ENCODE measurements at places on chromosomes 3 and 15.

- no peak for DNase-seq
Observed at GRCh38 chr3:188361888-188362287, 207.9 kb downstream of the LPP start.

DNA sequence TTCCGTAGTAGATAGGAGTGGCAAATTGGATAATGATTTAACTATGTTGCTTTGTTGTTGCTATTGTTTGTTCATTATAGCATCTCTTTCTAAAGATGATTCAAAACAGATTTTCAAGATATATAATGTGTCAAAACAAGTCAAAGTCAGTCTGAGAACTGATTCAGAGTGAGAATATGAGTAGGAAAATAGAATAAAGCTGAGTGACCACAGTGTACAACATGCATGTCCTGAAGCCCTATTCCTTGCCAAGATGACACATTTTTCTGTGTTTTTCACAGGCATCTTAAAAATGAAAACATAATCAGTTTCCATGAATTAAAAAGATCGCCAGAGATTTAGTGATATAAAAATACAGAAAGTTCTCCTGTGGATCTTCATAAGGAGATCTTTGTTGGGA is 57.0 kb upstream of the THRB start:
- DNase-seq: no peak

GRCh38 chr3:141659821-141660613 is 78.1 kb upstream of the RNF7 start:
- peak; percentile 46 for DNase-seq

DNA sequence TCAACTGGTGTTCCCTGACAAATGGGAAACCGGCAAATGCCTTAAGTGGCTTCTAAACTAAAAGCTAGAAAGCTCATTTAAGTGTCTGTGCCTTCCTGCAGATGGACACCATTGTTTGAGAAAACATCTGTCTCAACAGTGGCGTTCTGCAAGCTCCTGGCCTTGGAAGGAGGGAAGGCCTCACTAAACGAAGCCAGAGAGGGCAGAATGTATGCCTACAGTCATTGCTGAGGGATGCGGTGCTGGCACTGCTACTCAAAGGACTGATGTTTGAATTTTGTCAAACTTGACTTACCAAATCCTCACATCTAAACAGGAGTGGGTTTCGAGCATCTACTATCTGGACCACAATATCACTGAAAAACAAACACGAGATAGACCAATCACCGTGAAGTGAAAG is 12.2 kb downstream of the LSG1 start:
- no peak for DNase-seq

- no peak for DNase-seq
Observed at GRCh38 chr3:194132465-194133286, 3.3 kb upstream of the HES1 start.

DNA sequence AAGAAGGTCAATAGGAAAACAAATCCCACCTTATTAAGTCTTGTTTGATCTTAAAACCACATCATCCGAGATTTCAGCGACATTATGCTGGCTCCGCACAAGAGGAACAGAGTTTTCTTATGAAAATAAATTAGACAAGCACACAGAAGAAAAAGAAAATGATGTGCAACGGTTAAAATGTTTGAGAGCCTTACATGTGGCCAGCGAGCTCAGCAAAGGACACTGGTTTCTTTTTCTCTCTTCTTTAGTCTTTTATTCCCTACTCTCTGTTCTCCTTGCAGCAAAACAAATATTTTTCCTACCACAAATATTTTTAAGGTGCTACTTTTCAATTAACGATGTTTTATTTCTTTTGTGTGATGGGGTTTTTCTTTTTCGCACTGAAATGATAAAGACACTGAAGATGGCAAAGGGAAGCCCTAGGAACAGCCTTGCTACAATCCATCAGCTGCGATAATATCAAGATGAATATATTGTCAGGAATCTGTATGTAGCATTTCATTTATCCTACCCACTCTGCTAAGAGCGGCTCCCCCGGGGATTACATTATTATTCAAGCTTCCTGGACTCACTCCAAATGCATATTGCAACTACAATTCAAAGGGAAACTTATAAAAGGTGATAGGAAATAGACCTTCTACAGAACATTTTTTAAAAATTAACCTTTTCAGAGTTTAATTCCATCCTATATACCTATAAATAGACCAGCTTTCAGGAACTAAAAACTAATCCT is 72.9 kb downstream of the ANXA2 start:
- no peak for DNase-seq

DNA sequence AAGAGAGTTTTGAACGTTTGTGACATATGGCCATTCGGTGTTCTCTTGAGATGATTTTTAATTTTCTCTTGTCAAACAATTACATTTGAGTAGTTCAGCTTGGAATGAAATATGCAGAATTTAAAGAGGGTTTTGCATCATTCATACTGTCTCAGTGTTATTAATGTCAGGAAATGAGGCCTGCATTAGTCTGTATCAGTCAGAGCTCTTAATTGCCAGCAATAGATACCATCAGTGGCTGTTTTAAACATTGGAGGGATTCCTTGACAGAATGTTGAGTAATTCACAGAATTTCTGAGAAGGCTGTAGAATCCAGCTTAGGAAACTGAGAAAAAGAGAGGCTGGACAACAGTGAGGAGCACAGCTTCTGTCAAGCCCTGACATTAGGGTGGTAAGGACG is 722.0 kb downstream of the NR2F2 start:
- no peak for DNase-seq

DNA sequence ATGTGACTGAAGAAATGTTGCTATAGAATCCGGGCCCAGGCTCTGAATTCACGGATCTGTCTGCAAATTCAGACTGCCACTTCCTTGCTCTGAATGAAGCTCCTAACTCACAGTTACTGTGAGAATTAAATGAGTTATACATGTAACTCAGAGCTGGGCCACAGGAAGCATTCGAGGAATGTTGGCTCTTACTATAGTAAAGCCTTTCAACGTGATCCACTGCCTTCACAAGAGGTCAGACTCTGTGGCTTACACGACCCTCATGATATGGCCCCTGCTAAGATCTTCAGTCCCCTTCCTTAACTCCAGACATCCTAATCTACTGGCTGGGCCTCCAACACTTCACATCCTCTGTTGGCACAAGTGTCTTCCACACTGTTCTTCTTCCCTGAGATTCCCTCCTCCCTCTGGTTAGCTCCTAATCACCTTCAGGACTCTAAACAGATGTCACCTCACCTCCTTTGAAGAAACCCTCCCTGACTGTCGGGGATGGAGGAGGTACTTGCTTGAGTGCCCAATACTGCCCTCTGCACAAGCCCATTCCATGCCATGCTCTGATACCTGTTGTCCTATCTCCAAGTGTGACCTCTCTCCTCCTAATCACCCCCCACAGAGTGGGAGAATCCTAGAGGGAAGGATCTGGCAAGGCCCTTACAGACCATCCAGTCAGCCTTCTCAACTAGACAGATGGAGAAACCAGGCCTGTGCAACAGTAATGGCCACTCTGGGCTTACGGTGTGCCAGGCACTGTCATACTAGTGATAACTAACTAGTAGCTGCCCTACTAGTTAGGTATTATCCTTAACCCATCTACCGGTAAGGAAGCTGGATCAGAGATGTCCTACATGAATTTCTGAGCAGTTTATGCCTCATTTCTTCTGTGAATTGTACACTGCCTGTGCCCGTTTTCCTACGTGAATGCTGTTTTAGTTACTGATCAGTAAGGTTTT is 1.3 kb downstream of the ACTR8 start:
- DNase-seq: no peak

DNA sequence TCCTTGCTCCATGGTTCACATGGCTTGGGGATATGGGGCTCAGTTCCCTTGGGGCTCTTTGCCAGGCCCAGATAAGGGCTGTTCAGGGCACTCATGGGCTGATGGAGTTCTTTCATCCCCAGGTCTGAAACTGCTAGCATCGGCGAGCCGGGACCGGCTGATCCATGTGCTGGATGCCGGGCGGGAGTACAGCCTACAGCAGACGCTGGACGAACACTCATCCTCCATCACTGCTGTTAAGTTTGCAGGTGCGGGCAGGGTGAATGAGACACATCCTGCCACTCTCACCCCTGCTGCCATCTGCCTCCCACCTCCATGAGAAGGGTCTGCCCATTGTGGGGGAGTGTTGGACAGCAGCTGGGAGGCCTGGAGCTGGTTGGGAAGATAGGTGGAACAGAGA is 11.1 kb upstream of the JMJD7 start:
- no peak for DNase-seq

DNA sequence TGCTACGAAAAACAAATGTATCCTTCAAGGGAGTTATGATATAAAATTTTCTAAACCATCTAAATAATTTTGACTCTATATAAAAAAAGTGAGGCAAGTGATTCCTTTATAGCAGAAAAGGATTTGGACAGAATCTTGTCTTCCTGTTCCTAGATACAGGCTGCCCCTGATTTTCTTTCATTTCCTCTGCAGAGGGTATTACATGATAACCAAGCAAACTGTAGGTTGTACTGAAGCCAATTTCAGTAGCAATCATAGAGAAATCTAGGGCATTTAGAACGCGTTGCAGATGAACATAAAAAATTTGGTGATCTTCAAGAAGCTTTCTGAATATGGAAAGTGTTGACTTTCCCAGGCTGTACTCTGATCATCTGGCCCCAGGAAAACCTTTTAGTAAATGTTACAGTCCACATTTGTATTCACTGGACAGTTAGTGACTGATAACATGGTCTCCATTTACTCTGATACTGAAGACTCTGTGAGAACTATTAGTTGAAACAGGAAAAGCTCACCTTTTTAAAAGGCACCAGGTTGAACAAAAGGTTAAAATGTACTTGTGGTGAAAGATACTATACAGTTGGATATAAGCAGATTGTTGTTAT is 9.1 kb upstream of the UTS2B start:
- DNase-seq: no peak

GRCh38 chr3:94101860-94102259 is 39.0 kb downstream of the NSUN3 start:
- DNase-seq: no peak

GRCh38 chr15:76866008-76866407 is 39.1 kb downstream of the SCAPER start:
- no peak for DNase-seq

DNA sequence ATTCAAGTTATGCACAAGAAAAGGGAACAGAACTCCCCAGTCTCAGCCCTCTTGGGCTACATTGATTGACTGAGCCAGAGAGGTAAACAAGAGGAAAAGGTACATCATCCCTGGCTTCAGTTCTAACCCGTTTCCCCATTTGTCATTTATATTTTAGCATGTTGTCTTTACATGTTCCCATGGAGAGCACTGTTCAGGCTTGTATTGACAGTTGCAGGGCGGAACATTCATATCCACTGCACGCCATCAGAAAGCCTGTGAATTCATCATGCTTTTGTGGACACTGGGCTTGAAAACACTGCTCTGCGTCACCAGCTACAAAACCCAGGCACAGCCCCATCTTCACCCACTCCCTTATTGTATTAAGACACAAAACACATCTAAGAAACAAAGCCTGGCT is 240.9 kb upstream of the EIF1B start:
- no peak for DNase-seq

DNA sequence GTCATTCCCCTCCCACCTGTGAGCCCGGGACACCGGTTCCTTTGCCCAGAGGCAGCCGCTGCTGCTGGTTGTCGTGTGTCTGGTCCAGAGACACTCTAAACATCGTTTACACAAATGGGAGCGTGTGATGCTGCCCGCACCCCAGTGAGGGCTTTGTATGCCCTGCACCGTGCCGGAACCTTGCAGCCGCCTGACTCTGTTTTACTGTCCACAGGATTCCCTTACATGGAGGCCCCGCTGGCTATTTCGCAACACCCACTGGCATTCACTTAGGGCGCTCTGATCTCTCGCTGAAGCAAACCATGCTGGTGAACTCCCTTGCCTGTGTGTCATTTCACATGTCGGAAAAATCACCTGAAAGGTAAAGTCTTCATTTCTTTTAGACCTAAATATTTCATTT is 100.8 kb upstream of the SLC6A6 start:
- no peak for DNase-seq

DNA sequence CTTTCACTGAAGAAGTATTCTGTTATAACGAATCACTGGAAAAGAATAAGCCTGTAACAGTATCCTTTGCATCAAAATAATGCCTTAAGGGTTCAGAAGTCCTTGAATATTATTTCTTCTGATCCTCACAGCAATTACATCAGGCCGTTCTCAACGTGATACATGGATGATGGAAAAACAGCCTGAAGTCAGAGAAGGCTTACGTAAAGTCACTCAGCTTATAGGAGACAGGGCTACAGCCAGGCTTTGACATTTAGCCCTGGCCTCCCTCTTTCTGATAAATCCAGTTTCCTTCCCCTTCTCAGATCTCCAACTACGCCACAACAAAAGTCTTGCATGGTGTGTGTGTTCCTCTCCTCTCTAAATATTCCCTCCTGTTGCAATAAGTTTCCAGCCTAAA is 131.9 kb downstream of the ANO10 start:
- DNase-seq: no peak

DNA sequence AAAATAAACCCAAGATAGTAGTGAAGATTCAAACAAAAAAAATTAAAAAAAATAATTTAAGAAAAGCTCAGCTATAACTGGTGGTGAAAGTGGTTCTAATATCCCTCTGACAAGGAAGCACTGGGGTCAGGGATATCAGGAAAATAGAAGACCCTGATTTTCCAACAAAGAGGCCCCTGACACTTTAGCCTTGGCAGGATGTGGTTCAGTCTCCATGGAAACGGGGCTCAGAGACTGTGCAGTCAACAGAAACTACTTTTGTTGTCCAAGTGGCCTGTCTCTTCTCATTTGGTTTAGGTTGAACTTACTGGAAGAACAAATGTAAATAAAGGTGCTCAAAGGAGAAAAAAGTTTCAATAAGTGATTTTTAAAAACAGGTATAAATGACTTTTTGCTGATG is 27.2 kb downstream of the INTS14 start:
- DNase-seq: no peak

- DNase-seq: no peak
Observed at GRCh38 chr3:50028346-50028745, 60.4 kb upstream of the RBM5 start.

GRCh38 chr15:64067564-64068030 is 21.3 kb upstream of the DAPK2 start:
- peak; percentile 40 for DNase-seq

DNA sequence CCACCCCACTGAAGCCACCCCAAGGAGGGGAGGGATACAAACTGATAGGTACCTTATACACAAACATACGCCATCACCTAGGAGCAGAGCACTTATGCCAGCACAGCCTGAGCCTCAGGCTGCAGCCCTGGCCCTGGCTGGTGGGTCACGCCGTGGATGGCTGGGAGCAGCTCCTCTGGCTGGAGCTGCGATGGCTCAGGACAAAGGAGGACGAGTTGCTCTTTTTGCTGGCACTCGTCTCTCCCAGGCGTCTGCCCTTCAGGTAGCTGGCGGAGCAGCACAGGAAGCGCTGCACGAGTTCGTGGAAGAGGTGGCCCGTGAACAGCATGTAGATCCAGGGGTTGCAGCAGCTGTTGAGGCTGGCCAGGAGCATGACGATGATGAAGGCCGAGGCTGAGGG is 16.6 kb downstream of the OXTR start:
- no peak for DNase-seq

DNA sequence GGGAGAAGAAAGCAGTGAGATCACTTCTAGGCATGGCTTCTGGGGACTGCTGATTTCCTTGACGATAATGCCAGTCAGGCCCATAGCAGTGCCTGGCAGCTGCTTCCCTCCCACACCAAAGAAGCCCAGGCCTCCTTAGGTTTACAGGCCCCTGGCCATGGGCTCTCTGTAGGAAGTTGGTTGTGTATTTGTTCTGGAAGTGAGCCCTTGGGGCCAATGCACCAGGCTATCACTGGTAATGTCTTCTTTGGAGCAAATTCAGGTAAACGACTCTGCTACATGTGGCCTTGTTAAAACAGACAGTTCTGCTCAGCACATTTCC is 89.3 kb downstream of the CCNL1 start:
- DNase-seq: no peak

Measured in caudate nucleus (tissue), 63 donors.